Kidney tubule cell (primary cell): ENCODE measurements at places on chromosomes 12 and 14.

DNA sequence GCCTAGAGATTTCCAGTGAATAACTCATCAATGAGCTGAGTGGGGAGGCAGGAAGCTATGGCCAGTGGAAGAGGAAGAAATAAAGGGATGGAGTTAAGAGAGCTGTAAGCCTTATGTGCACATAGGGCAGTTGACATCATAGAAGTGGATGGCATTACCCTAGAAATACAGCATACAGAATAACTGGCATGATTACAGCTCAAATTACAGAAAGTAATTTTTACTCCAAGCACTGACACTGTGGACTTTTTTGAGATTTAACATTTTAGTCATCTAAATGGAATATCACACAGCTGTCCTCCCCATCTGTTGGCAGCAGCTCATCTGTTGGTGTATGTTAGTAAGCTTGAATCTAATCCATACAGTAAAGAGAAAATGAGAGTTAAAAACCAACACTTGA, 5.4 kb upstream of the IPO8 start:
- no peak for DNase-seq

GRCh38 chr14:68081489-68081888, 261.9 kb downstream of the RAD51B start:
- DNase-seq: no peak

GRCh38 chr14:75047506-75047905, 3.8 kb downstream of the MLH3 start:
- DNase-seq: no peak

- DNase-seq: no peak
Measured at GRCh38 chr12:29534935-29535334, 37.4 kb upstream of the OVCH1 start.

DNA sequence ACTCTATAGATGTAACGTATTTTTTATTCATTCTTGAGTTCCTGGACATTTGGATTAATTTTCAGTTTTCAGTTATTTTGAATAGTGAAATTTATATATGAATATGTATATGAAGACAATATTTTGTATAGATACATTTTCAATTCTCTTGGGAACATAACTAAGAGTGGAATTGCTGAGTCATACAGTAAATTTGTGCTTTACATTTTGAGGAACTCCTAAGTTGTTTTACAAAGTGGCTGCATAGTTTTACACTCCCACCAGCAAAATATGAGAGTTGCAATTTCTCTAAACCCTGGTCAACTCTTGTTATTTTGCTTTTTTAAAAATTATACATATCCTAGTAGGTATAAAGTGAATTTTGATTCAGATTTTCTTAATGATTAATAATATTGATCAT, 1838.6 kb upstream of the SEL1L start:
- DNase-seq: no peak

- DNase-seq: peak; percentile 43
Measured at GRCh38 chr12:89309440-89309802, 42.9 kb downstream of the DUSP6 start.

GRCh38 chr14:96351986-96352385, 11.2 kb downstream of the ATG2B start:
- DNase-seq: peak; percentile 10

- DNase-seq: no peak
Measured at GRCh38 chr12:31605531-31605930, 14.6 kb upstream of the DENND5B start.

GRCh38 chr14:61221906-61222305, 59.2 kb downstream of the TMEM30B start:
- DNase-seq: no peak

GRCh38 chr12:10716704-10717315, 6.3 kb downstream of the YBX3 start:
- peak; percentile 86 for DNase-seq

DNA sequence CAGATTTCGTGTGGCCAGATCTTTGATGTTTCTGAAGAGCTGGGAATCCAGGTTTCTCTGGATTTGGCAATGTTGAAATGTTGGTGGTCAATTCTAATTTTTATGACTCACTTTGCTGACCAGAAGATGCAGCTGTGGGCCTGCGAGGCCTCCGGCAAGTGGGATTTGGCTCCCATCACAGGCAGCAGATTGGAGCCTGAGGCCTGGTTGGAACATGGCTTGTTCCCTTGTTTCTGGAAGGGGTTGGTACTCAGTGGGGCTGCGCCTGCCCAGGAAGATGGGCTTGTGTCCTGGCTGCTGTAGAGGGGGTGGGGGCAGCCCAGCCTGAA, 23.1 kb downstream of the FBRSL1 start:
- no peak for DNase-seq

DNA sequence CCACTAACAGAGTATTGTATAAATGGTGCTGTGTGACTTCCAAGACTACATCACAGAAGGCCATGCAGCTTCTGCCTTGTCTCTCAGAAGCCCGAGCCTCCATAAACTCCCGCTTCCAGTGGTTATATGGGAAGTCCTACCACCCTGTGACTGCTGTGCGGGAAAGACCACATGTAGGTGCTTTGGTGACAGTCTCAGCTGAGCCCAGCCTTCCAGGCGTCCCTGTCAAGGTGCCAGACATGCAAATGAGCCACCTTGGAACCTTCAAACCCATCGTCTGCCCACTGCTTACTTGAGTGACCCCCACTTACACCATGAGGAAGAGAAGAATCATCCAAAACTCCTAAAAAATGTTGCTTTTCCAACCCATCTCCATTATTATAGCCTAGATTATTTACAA, 123.0 kb downstream of the SLC38A1 start:
- no peak for DNase-seq

DNA sequence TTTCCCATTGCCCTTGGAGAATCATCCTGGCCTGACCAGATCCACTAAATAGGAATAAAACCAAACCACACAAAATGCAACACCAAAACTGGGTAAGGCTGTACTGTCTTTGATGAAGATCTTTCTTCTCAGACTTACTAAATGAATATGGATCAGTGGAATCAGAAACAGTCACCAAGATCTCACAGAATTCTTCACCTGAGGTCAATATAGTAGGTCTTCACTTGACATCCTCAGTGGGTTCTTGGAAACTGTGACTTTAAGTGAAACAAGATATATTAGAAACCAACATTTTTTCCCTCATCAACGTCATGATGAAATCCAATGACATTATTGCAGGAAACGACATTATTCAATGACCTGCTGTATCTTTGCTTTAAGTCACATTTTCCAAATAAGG, 526.2 kb downstream of the FUT8 start:
- DNase-seq: no peak

GRCh38 chr14:90003526-90004307, 48.0 kb downstream of the TDP1 start:
- DNase-seq: no peak

DNA sequence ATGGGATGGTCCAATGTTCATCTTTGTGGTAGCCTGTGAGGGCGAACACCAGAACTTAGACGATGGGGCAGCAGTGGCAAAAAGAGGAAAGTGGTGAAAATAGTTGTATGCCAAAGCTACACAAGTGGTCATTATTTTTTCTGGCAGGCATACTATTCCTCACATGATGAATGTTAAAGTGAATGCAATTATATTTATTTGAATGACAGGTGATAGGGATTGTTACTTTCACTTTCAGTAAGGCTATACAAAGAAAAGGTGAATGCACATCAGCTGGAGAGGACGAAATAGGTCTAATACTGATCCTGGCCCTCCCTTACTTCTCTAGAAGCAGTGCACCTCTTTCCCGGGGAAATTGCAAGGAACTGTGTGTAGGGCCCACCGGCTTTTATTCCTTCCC, 470.1 kb downstream of the TMTC2 start:
- DNase-seq: no peak

DNA sequence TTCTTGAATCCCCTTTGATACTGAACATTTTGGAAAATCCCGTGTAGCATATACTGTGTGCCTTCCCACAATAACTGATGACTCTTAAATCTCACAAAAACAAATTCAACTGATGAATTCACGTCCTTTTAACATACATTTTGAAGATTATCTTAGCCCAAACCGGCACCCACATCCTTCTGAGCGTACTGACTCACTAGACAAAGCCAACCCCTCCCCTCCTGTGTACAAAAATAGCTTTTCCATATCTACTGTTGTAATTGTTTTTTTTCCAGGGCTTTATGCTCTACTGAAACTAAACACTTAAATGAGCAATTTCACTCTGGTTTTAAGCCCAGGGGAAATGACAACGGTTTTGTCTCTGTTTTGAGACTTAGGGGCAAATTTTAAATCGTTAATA, 109.4 kb upstream of the ATF7IP start:
- DNase-seq: no peak

- DNase-seq: no peak
Measured at GRCh38 chr12:116744766-116745165, 6.7 kb downstream of the RNFT2 start.

DNA sequence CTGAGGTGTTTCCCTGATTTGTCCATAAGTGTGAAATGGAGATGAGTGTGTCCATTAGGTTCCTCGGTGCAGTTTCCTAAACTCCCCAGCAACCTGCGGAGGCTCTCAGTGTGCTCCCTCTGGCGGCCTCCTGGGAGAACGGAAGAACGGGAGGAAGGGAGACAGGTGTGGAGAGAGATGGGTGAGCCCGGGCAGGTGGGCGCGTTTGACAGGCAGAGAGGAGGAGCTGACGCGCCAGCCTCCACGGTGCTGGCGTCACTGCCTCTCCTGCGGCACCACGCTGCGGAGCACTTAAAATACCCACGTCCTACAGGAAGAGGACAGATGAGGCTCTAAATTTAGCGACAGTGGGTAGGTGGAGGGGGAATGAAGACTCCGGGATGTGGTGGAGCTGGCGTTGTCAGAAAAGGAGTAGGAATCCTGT, 26.8 kb upstream of the PEX5 start:
- peak; percentile 72 for DNase-seq

- no peak for DNase-seq
Measured at GRCh38 chr12:10701131-10701681, 21.9 kb downstream of the YBX3 start.

GRCh38 chr12:111448266-111448830, 42.6 kb downstream of the SH2B3 start:
- DNase-seq: no peak

DNA sequence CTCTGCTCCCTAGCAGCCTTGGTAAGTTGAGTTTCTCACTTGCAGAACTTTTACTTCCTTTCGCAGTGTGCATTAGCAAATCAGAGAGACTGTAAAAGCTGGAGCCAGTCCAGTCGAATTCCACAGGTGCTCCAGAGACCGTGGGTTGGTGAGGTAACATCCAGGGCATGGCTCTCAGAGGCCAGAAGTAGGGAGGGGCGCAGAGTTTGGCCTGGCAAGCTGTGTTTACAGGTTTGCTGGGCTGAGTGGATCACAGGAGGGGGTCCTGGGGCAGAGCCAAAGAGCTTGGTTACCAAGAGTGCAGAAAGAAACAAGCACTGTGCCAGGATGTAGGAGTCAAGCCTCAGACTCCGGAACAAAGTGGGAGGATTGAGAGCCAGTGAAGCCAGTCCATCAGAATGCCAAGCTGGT, 10.2 kb upstream of the BHLHE41 start:
- peak; percentile 94 for DNase-seq

DNA sequence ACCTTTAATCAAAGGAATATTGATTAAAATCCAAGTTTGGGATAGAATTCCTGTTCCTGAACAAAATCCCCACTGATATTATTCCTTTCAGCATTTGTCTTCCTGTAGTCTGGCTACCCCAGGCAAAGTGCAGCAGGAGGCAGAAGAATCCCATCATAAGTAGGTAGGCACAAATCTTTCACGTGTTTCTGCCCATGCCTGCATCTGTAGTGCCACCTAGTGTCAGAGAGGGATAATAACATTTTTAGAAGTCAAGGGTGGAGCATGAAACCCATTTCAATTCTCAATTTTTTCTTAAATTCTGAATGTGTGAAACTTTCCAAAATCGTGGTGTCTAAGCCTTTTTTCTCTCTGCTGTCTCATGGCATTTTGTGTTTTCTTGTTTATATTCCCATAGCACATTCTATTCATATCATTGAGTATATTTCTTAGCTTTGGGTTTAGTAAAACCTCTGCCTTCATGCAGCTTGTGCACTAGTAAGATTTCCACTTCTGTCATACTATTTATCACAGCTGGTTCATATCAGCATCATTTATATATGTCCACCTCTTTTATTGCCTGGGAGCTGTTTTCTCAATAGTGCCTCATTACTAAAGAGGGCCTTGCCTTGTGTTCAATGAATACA, 47.8 kb upstream of the RERG start:
- peak; percentile 80 for DNase-seq

DNA sequence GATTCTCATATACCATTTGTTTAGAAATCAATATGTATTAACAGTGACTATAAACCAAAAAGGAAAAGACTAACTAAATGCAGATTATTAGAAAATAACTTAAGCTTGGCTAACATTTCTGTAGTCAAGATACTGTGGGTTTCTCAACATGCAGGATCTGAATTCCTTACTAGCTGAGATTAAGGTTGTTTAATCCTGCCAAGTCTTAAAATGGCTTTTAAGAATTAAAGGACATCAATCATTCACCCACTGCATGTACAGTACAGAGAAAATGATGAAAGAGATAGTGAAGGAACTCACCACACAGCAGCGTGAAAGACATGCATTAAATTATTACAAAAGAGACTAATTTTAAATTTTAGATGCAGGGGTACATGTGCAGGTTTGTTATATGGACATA, 3.8 kb downstream of the ACSS3 start:
- DNase-seq: no peak

- no peak for DNase-seq
Measured at GRCh38 chr12:32450768-32451167, 51.4 kb downstream of the FGD4 start.

DNA sequence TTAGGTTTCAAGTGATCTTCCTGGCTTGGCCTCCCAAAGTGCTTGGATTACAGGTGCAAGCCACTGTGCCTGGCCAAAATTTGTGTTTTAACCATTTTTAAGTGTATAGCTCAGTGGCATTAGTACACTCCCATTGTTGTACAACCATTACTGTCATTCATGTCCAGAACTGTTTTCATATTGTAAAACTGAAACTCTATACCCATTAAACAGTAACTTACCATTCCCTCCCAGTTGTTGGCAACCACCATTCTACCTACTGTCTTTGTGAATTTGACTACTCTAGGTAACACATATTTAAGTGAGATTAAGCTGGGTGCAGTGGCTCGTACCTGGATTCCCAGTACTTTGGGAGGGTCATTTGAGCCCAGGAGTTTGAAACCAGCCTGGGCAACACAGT, 67.3 kb upstream of the KCNH3 start:
- no peak for DNase-seq

GRCh38 chr14:22465201-22465840, 123.7 kb downstream of the DAD1 start:
- DNase-seq: peak; percentile 59

GRCh38 chr12:89316705-89317139, 35.6 kb downstream of the DUSP6 start:
- DNase-seq: no peak

GRCh38 chr14:68248481-68249255, 429.1 kb downstream of the RAD51B start:
- DNase-seq: peak; percentile 79

GRCh38 chr14:50396631-50397389, at the start of gene CDKL1:
CDKL1 (minus strand) TSS chr14:50396881; CDS start chr14:50395868, 1,013 bp downstream.
- DNase-seq: peak; percentile 80

- no peak for DNase-seq
Measured at GRCh38 chr12:68482014-68482413, 128.7 kb upstream of the RAP1B start.

GRCh38 chr12:132419631-132420246, 70.2 kb upstream of the FBRSL1 start:
- no peak for DNase-seq
